ENCODE measurements at places on chromosomes 4 and X.

DNA sequence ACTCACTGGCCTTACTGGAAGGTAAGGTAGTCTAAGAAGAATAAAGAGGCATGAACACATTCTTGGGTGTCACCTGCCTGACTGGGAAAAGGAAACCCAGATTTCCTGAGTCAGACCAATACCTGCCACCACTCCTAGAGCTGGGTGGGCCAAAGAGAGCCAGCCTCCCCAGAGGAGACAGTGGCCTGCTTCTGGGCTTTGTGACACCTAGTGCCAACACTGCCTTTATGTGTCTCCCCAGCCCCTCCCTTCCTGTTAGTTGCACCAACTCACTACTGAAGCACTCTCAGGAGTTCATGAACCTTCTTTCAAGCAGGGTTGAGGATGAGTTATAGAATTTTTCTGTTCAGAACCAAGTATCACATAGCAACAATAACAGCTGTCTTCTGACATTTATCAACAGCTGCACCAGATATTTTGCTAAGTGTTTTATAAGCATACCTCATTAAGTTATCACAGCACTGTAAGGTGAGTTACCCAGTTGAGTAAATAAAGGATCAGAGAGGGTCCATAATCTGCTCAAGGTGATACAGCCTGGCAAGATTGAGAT is 77.6 kb upstream of the ETNPPL start:
- DNase-seq = no peak

DNA sequence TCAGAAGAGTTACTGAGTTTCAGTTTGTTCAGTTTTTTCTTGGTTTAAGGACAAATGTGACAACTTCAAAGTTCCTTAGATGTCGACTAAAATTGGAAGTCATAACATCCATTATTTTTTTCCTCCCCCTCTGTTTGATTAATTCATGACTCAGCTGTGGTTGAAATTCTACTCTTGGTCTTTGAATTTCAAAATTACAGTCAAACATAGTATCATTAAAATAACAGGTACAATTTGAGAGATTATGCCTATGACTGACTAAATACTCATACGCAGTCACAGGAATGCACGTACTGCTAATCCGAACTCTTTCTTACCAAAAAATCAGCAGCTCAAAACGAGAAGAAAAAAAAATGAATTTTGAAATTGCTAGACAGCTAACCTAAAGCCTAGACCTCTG is 1434.8 kb downstream of the RAPGEF2 start:
- no peak for DNase-seq

DNA sequence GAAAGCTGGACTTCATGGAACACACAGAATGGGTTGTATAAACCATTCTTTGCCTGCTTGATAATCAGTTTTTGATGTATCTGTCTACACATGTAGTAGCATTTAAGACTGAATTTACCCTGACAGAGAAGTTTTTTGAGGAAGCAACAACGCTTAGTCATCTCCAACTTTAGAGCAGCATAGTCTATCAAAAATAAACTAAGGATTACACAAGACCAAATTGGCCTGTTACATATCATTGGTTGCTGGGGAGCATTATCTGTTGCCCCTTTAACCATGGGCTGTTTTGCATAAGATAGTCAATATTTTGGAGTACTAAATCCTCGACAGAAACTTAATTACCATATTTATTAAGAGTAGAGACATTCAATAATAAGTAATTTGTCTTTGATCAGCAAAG is 347.4 kb downstream of the FAM47B start:
- DNase-seq = no peak

DNA sequence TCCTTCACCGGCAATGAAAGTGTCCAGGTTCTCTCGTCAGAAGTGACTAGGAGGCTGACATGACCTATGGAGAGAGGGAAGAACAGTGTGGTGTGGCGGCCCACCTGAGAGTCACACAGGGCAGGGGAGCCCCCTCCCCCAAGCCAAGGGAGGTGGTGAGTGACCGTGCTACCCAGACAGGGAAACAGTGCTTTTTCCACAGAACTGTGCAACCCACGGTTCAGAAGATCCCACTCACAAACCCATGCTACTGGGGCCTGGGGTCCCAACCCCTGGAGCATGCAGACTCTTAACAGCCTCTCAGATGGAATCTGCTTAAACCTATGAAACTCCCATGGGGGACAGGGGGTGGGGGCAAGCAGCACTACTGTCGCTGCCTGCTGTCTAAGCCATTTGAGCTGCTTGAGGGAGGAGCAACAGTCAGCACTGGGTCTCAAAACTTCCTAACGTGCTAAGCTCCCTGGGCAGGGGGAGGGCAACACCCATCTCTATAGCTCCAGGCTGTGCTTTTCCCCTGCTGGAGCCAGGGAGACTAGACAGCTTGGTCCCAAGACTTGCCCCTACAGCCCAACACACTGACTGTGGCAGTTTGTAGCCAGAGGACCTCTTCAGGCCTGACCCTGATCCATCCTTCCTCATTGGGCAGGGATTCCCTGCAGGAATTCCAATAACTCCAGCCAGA is 850.4 kb upstream of the AADAT start:
- no peak for DNase-seq

- DNase-seq = no peak
These were observed 50.4 kb upstream of the PAGE5 start for GRCh38 chrX:55169782-55170181.

GRCh38 chr4:143356493-143356892 is 19.8 kb downstream of the GAB1 start:
- no peak for DNase-seq

- no peak for DNase-seq
These were observed 1582.7 kb downstream of the STIM2 start for GRCh38 chr4:28443371-28443770.
